Central memory CD8-positive, alpha-beta T cell (primary cell): ENCODE measurements at places on chromosomes 2 and 18.

GRCh38 chr18:7671105-7671504 lies 104.0 kb downstream of the PTPRM start:
- no peaks in the 10 kb centered on the region for H3K27me3 ChIP-seq
- no peak for DNase-seq
- H3K4me1 ChIP-seq = no peaks in the 10 kb centered on the region
- no peaks in the 10 kb centered on the region for H3K36me3 ChIP-seq
- H3K27ac ChIP-seq = no peak overlapping the region
- no peak overlapping the region for H3K4me3 ChIP-seq

GRCh38 chr2:43323857-43324256 lies 97.5 kb upstream of the ZFP36L2 start:
- H3K36me3 ChIP-seq = peaks cover 8% of the 10 kb centered on the region
- peak overlapping the region; percentile 17 for H3K27ac ChIP-seq
- H3K4me3 ChIP-seq = no peak overlapping the region
- no peaks in the 10 kb centered on the region for H3K27me3 ChIP-seq
- H3K4me1 ChIP-seq = peaks cover 12% of the 10 kb centered on the region
- no peak for DNase-seq

DNA sequence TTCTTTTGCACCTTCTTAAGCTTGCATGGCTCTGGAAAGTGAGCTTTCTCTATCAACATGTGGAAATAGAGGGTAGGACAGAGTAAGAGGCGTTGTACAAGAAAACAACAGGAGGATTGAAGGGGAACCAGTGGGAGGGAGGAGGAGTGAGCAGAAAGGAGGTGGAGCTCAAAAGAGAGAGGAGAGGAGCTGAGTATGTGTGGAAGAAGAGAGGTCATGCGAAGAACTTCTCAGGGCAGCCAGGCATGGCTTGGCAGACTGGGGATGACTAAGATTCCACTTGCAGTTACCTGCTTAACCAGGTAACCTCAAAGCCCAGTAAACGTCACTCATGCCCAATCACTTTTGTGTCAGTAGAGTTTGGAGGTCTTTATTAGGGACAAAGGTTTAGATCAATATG lies 105.1 kb downstream of the BCL2L11 start:
- no peak overlapping the region for H3K27ac ChIP-seq
- no peak overlapping the region for H3K4me3 ChIP-seq
- DNase-seq = no peak
- peaks cover 2% of the 10 kb centered on the region for H3K36me3 ChIP-seq

DNA sequence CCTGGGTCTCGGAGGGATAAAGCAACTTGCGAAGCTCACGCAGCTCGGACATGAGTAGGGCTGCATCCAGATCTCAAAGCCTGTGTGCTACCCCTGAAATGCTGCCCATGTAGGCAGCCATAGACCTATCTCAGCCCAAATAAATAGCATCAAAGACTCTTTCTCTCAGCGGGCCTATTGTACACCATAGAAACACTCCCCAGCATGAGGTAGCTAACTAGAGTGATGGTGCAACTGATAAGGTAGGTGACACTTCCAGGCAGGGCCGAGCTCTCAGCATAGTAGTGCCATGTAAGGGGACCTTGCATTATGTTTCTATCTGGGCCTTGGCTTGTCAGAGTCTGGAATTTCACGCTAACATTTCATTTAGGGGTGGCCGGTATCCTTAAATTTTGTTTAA lies 52.4 kb downstream of the RABL2A start:
- no peak for DNase-seq
- no peak overlapping the region for H3K4me3 ChIP-seq
- H3K4me1 ChIP-seq = peaks cover 11% of the 10 kb centered on the region
- H3K36me3 ChIP-seq = no peaks in the 10 kb centered on the region

DNA sequence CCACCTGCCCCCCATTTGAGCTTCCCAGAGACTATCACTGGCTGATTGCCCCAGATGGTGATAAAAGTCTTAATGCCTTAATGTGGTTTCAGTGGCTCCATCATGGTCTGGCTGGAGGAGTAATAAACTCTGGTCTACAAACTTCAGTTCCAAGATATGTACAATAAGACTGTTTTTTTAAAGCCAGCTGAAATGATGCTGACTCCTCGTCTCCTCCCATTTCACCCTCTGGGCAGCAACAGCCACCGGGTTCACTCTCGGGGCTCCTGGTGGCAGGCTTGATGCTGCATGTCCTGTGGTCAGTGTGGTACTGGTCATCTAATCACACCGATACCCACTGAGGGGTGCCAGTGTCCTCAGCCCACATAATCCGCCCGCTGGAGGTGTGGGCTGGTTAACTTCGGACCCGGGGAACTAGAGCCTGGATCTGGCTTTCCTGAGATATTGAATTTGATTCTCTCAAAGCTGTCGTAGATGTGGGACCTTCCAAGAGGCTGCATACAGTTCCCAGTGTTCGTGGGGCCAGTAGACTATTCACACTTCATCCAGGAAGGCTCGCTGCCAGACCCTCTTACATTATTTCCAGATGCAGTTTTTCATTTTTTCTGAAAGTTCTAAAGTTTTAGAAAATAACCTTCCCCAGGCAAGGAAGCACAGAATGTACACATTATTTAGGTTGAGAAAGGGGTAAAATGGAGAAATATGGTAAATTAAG lies 95.3 kb downstream of the GALR1 start:
- DNase-seq = no peak
- H3K27me3 ChIP-seq = peaks cover 35% of the 10 kb centered on the region
- H3K4me1 ChIP-seq = no peaks in the 10 kb centered on the region

GRCh38 chr2:172572981-172573380 lies 17.1 kb downstream of the PDK1 start:
- peaks cover 28% of the 10 kb centered on the region for H3K36me3 ChIP-seq
- no peaks in the 10 kb centered on the region for H3K4me1 ChIP-seq
- no peak for DNase-seq
- H3K4me3 ChIP-seq = no peak overlapping the region
- H3K27ac ChIP-seq = no peak overlapping the region
